ENCODE measurements at places on chromosomes 13 and 19.

- DNase-seq, result no peak
Observed at GRCh38 chr19:39303373-39304184, 7.4 kb downstream of the IFNL1 start.

DNA sequence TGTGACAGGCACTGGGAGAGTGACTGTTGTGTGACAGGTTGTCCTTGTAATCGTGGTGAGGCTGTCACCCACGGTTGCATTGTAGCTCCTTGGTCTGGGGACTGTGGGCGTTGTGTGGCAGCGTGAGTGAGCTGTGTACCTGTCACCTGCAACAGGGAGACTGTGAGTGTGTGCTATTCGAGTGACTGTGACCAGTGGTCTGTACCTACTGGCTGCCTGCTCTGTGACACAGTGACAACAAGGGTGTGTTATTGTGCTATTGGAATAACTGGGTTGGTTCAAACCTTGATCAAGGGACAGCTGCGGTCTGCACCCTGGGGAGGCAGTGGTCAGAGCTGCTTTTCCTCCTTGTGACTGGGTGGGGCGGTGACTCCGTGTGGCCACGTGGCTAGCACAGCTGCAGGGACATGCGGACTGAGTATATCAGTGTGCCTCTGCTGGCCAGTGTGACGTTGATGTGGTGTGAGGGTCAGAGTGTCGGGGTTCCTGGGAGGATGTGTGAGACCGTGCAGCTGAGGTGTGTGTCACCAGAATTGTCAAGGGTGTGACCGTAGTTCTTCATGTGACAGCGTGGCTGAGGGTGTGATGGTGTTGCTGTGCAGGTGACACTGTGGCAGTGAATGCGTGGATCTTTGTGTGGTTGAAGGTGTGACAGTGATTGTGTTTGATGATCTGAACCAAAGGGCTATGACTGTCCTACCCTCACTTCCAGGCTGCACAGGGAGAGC, 10.1 kb upstream of the NFIX start:
- no peak for DNase-seq

- DNase-seq, result no peak
Observed at GRCh38 chr13:27172495-27172842, 858 bp upstream of the USP12 start.

GRCh38 chr13:95937714-95938320, 115.4 kb downstream of the UGGT2 start:
- DNase-seq, result no peak

DNA sequence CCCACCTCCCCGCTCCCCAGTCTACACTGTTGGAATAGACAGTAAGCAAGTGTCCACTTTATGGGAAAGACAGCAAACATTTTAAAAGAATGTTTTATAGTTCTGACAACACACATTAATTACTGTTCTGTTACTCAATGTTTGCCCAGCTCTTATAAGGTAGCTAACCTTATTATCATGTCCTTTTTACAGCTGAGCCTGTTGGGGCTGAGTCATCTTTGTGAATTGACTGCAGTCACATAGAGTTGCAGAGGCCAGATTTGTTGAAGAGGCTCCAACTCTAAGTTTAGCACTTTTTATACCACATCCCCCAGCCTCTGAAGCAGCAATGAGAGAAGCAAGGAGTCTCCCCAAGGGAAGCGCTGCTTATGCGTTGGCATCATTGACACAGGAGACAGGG, 76.2 kb downstream of the C13orf42 start:
- no peak for DNase-seq

DNA sequence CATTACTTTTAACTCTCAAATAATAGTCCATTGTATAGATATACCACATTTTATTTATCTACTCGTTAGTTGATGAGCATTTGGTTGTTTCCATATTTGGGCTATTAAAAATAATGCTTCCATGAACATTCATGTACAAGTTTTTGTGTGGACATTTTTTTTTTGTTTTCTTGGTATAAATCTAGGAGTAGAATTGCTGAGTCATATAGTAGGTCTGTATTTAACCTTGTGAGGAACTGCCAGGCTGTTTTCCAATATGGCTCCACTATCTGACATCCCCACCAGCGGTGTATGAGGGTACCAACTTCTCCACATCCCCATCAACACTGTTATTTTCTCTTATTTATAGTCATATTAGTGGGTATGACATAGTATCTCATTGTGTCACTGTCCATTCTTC, 143.1 kb downstream of the RAP2A start:
- no peak for DNase-seq

DNA sequence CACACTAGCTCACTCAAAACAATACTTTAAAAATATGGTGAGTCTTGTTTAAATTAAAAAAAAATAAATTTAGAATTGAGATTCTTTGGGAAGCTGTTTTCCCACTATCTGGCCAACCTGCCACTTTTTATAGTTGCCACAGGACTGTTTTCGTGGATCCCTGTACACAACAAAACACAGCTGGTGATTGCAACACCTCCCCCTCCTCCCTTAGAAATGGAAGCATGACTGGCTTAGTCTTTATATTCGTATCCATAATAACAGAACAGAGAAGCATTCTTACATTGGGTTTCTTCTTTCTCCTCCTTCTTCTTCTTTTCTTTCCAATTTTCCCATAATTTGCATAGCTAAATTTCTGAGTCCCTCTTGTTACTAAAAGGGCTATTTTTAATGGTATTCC, 79.5 kb upstream of the GJB6 start:
- DNase-seq, result no peak

- DNase-seq, result no peak
Observed at GRCh38 chr13:95784161-95784899, 107.4 kb downstream of the DNAJC3 start.

DNA sequence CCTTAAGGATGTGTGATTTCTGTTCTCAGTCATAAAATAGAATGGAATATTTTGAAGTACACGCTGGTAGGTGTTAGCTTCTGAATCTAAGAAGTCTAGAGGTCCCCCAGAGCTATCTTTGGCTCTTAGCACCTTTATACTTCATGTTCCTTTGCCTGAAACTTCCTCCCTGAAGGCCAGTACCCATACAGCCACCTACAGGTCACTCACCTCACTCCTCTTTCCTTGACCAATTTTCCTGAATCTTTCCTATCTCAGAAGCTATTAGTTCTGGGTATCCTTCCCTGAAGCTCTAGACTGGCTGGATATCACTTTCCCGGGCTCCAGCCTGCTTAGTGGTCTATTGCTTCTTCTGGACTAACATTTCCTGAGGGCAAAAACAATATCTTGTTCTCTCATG, 93.4 kb upstream of the EDNRB start:
- DNase-seq, result no peak

GRCh38 chr19:41206926-41207750, 11.9 kb upstream of the AXL start:
- no peak for DNase-seq

Data from stimulated activated CD4-positive, alpha-beta T cell treated with anti-CD3 and anti-CD28 coated beads, Interleukin-4, amount 100 ng/mL, for 4 hours (primary cell).